Natural killer cell (primary cell): ENCODE measurements at places on chromosomes 4 and X. TPM values are rescaled to one million over a fixed set of nuclear protein-coding genes. Genes with fewer than 3 reads are reported as not detected.

ATOH1 gene
- not detected for total RNA-seq

IGFBP7 gene
- total RNA-seq, result 88.8 TPM

ZNF630 gene
- 3.4 TPM for total RNA-seq

DNA sequence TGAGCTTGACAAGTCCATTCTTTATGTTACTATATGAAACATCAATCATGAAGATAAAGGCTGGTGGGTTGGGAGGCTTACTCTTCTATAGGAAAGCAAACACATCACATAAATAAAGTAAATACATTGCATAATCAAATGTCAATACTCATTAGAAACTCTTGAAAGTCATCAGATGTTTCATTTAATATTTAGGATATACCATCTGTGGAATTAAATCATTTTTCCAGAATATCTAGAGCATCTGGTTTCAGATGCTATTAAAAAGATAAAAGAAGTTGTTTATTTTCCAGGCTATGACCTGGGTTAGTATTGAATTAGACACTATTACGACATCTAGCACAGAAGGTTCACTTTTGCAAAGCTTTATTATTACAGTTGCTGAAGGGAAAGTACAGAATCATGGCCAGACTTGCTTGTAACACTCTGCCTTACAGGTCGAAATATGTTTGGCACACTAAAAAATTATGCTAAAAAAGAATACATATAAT lies 72.6 kb downstream of the METTL14 start:
- H3K4me3 ChIP-seq, result no peak overlapping the region
- no peaks in the 10 kb centered on the region for H3K27me3 ChIP-seq
- no peak overlapping the region for H3K27ac ChIP-seq
- no peak for DNase-seq
- H3K36me3 ChIP-seq, result peaks cover 19% of the 10 kb centered on the region
- no peaks in the 10 kb centered on the region for H3K4me1 ChIP-seq

DNA sequence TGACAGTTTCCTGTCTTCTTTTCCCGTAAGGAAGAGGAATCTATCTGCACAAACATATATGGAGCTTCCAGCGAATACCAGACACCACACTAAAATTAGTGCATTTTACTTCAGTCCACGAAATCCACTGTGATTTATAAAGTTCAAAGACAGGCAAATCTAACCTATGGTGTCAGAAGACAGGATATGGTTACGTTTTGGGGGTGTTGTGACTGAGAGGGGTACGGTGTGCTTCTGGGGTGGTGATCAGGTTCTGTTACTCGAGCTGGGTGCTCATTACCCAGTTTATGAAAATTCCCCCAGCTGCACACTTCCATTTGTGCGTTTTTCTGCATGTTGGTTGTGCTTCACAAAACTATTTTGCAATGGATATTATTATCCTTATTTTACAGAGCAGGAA lies 10.3 kb downstream of the VGLL1 start:
- H3K4me1 ChIP-seq, result peaks cover 26% of the 10 kb centered on the region
- no peaks in the 10 kb centered on the region for H3K36me3 ChIP-seq
- H3K4me3 ChIP-seq, result no peak overlapping the region
- no peaks in the 10 kb centered on the region for H3K27me3 ChIP-seq
- H3K27ac ChIP-seq, result no peak overlapping the region

- H3K4me1 ChIP-seq, result no peaks in the 10 kb centered on the region
- DNase-seq, result no peak
- H3K4me3 ChIP-seq, result no peak overlapping the region
- no peak overlapping the region for H3K27ac ChIP-seq
- H3K36me3 ChIP-seq, result no peaks in the 10 kb centered on the region
Observed at GRCh38 chr4:63757929-63758328, 651.3 kb downstream of the TECRL start.

- H3K27me3 ChIP-seq, result no peaks in the 10 kb centered on the region
- DNase-seq, result no peak
- no peaks in the 10 kb centered on the region for H3K4me1 ChIP-seq
- no peak overlapping the region for H3K4me3 ChIP-seq
- H3K27ac ChIP-seq, result no peak overlapping the region
Observed at GRCh38 chr4:148770848-148771247, 328.6 kb upstream of the NR3C2 start.

- no peaks in the 10 kb centered on the region for H3K27me3 ChIP-seq
- H3K4me1 ChIP-seq, result peaks cover 8% of the 10 kb centered on the region
- H3K4me3 ChIP-seq, result no peak overlapping the region
- H3K27ac ChIP-seq, result no peak overlapping the region
- no peaks in the 10 kb centered on the region for H3K36me3 ChIP-seq
Observed at GRCh38 chr4:48223633-48224295, 45.9 kb downstream of the TEC start.

DNA sequence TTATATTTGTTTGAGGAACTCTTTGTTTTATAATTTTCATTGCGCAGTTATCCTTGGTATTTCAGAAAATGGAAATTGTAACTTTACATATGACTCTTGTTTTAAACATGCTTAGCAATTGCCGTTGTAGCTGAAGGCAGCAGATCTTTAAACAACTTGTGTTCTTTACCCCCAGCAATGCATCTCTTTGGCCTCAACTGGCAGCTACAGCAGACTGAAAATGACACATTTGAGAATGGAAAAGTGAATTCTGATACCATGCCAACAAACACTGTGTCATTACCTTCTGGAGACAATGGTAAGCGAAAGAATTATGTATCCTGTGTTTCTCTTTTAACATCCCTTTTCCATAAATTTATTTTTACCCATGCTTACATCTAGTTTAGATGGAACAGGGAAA lies 263.6 kb downstream of the DCTD start:
- H3K27me3 ChIP-seq, result no peaks in the 10 kb centered on the region
- H3K27ac ChIP-seq, result no peak overlapping the region
- no peak for DNase-seq
- no peak overlapping the region for H3K4me3 ChIP-seq
- no peaks in the 10 kb centered on the region for H3K36me3 ChIP-seq

- H3K36me3 ChIP-seq, result no peaks in the 10 kb centered on the region
- H3K4me3 ChIP-seq, result no peak overlapping the region
Observed at GRCh38 chr4:164293203-164293602, 460.7 kb upstream of the SMIM31 start.

MAGEC2 gene
- not detected for total RNA-seq

IL1RAPL1 gene
- not detected for total RNA-seq

GRCh38 chr4:56958111-56958517 lies 19.3 kb downstream of the NOA1 start:
- H3K27me3 ChIP-seq, result no peaks in the 10 kb centered on the region
- H3K27ac ChIP-seq, result no peak overlapping the region
- H3K36me3 ChIP-seq, result peaks cover 8% of the 10 kb centered on the region
- H3K4me1 ChIP-seq, result no peaks in the 10 kb centered on the region
- no peak for DNase-seq
- H3K4me3 ChIP-seq, result no peak overlapping the region

DNA sequence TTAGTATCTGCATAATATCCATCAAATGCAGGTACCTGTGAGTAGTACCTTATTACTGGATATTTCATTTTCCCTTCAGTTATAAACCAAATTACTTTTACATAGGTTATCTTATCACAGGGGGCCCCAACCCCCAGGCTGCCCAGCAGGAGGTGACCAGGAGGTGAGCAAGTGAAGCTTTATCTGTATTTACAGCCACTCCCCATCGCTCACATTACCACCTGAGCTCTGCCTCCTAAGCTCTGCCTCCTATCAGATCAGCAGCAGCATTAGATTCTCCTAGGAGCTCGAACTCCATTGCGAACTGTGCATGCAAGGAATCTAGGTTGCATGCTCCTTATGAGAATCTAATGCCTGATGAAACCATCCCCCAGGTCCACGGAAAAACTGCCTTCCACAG lies 6.3 kb downstream of the PRSS12 start:
- peaks cover 4% of the 10 kb centered on the region for H3K27me3 ChIP-seq
- H3K36me3 ChIP-seq, result no peaks in the 10 kb centered on the region
- H3K4me3 ChIP-seq, result no peak overlapping the region
- no peak overlapping the region for H3K27ac ChIP-seq

IGSF1 gene
- not detected for total RNA-seq

- no peak overlapping the region for H3K27ac ChIP-seq
- no peaks in the 10 kb centered on the region for H3K27me3 ChIP-seq
- DNase-seq, result no peak
- no peak overlapping the region for H3K4me3 ChIP-seq
- no peaks in the 10 kb centered on the region for H3K36me3 ChIP-seq
Observed at GRCh38 chr4:111228874-111229273, 606.0 kb upstream of the PITX2 start.

CYLC1 gene
- total RNA-seq, result not detected

- H3K27me3 ChIP-seq, result no peaks in the 10 kb centered on the region
- H3K4me1 ChIP-seq, result no peaks in the 10 kb centered on the region
- no peak overlapping the region for H3K27ac ChIP-seq
- DNase-seq, result no peak
Observed at GRCh38 chr4:87092389-87093141, 127.9 kb downstream of the KLHL8 start.

- H3K4me3 ChIP-seq, result no peak overlapping the region
- H3K27me3 ChIP-seq, result no peaks in the 10 kb centered on the region
- H3K27ac ChIP-seq, result no peak overlapping the region
- no peaks in the 10 kb centered on the region for H3K4me1 ChIP-seq
- DNase-seq, result no peak
Observed at GRCh38 chrX:9656277-9656676, 109.4 kb downstream of the GPR143 start.

- no peaks in the 10 kb centered on the region for H3K27me3 ChIP-seq
- no peak overlapping the region for H3K4me3 ChIP-seq
- H3K36me3 ChIP-seq, result peaks cover 10% of the 10 kb centered on the region
Observed at GRCh38 chr4:75511841-75512240, 2.4 kb downstream of the RCHY1 start.

GRCh38 chr4:73540826-73541225 lies 59.3 kb downstream of the AFM start:
- DNase-seq, result no peak
- H3K4me1 ChIP-seq, result no peaks in the 10 kb centered on the region
- H3K27me3 ChIP-seq, result no peaks in the 10 kb centered on the region
- H3K36me3 ChIP-seq, result no peaks in the 10 kb centered on the region
- no peak overlapping the region for H3K27ac ChIP-seq

C4orf50 gene
- 0.63 TPM for total RNA-seq

DNA sequence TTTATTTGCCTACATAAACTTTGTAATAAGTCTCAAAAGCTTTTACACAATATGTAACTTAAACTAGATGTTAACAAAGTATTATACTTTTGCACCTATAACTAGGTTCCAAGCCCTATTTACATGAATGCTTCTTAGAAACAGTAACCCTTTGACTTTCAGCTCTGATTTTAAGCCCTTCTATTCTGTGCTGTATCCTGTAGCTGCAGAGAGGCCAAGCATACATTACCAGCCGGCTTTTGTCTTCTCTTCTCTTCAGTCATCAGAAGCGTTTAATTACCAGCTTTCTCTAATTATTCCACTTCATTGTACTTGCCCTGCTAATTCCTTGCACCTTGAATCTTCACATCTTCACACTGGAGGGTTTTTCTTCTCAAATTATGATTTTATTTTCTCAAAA lies 403.1 kb downstream of the PDGFC start:
- H3K4me1 ChIP-seq, result no peaks in the 10 kb centered on the region
- DNase-seq, result no peak
- H3K27me3 ChIP-seq, result no peaks in the 10 kb centered on the region
- no peak overlapping the region for H3K27ac ChIP-seq

RHOH gene
- total RNA-seq, result 195 TPM

DNA sequence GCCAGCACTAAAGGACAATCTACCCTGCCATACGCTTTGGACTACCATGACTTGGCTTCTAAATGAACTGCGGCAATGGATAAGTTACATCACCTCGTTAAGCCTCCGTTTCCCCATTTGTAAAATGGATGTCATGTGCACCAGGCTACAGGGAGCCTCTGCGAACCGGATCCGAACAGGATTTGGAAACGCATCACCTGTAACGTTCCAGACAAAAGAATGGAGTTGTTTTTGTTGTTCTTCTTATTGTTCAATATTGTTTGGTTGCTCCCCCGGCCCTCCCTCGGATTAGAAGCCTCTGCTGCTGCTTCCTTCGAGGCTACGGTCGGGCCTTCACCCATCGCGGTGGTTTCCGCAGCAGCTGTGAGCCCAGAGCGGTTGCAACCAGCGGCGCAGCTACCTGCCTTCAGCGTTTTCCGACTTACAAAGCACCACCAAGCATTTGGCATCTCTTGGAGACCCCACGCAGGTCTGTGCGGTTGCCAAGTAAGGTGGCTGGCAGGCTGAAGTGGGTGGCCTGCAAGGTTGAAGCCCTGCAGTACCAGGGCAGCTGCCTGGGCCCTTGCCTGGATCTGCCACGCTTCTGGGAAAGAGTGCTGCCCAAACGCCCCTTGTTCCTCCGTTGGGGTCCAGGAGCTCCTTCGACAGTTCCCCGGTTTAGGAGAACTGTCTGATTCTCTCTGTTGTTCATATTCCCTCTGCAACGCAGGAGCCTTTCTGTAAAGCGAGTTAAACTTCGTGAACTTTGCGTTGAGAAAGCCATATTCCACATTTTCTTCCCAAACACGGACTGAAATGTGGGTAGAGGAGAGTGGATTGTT lies 7.1 kb downstream of the NKX3-2 start:
- peaks cover 91% of the 10 kb centered on the region for H3K27me3 ChIP-seq
- no peak overlapping the region for H3K27ac ChIP-seq
- peak; percentile 47 for DNase-seq
- H3K4me3 ChIP-seq, result no peak overlapping the region
- H3K36me3 ChIP-seq, result no peaks in the 10 kb centered on the region

TRO gene
- 2.9 TPM for total RNA-seq

PKD2 gene
- 6.7 TPM for total RNA-seq

GRCh38 chr4:88722276-88722780 lies 24.7 kb upstream of the NAP1L5 start:
- H3K4me3 ChIP-seq, result no peak overlapping the region
- no peaks in the 10 kb centered on the region for H3K27me3 ChIP-seq

GRCh38 chrX:67734111-67734753 lies 190.4 kb downstream of the AR start:
- H3K27me3 ChIP-seq, result no peaks in the 10 kb centered on the region
- H3K4me1 ChIP-seq, result no peaks in the 10 kb centered on the region
- no peak overlapping the region for H3K27ac ChIP-seq
- no peak for DNase-seq
- H3K36me3 ChIP-seq, result no peaks in the 10 kb centered on the region

RENBP gene
- 17.1 TPM for total RNA-seq

ESX1 gene
- total RNA-seq, result not detected

- no peak overlapping the region for H3K4me3 ChIP-seq
- H3K27ac ChIP-seq, result no peak overlapping the region
- no peaks in the 10 kb centered on the region for H3K27me3 ChIP-seq
Observed at GRCh38 chr4:102843273-102843672, 15.9 kb upstream of the UBE2D3 start.

GRCh38 chr4:161256716-161257115 lies 907.1 kb downstream of the FSTL5 start:
- no peaks in the 10 kb centered on the region for H3K27me3 ChIP-seq
- no peaks in the 10 kb centered on the region for H3K36me3 ChIP-seq
- no peak overlapping the region for H3K27ac ChIP-seq
- H3K4me1 ChIP-seq, result no peaks in the 10 kb centered on the region
- no peak for DNase-seq

DNA sequence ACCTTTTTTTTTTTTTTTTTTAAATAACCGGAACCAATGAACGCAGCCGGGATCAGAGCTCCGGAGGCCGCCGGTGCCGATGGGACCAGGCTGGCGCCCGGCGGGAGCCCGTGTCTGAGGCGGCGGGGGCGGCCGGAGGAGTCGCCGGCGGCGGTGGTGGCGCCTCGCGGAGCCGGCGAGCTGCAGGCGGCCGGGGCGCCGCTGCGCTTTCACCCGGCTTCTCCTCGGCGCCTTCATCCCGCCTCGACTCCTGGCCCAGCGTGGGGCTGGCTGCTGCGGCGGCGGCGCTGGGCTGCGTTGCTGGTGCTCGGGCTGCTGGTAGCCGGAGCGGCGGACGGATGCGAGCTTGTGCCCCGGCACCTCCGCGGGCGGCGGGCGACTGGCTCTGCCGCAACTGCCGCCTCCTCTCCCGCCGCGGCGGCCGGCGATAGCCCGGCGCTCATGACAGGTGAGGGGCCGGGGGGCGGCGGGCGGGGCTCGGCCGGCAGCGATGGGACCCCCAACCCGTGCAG lies 337 bp downstream of the STIM2 start:
- peak overlapping the region; percentile 84 for H3K27ac ChIP-seq
- DNase-seq, result no peak
- peaks cover 18% of the 10 kb centered on the region for H3K4me1 ChIP-seq

PRDM5 gene
- not detected for total RNA-seq

SLC10A4 gene
- not detected for total RNA-seq
